PC-9 (cell line): ENCODE measurements at places on chromosomes 3 and 15. TPM values are rescaled to one million over a fixed set of nuclear protein-coding genes. Genes with fewer than 3 reads are reported as not detected.

Gene PRTG
- 11.4 and 16.5 TPM in 2 replicates for total RNA-seq

Gene PCSK6
- total RNA-seq: 26.3 and 27.2 TPM in 2 replicates

Gene PIERCE2
- 1.2 and 2.1 TPM in 2 replicates for total RNA-seq

Gene SLC38A3
- 0.33 and 0.37 TPM in 2 replicates for total RNA-seq

Gene SLC2A2
- not detected in 2 replicates for total RNA-seq

Gene STOML1
- 6.0 and 6.1 TPM in 2 replicates for total RNA-seq

Gene ATG3
- total RNA-seq: 66.8 and 68.9 TPM in 2 replicates

Gene KLHL40
- total RNA-seq: not detected in 2 replicates

Gene NPTN
- 61.8 and 101 TPM in 2 replicates for total RNA-seq

Gene FSTL1
- total RNA-seq: 225 and 256 TPM in 2 replicates

Gene SPTSSB
- total RNA-seq: 1.2 and 4.0 TPM in 2 replicates

Gene C2CD4A
- 0.09 TPM in 1 of 2 replicates, not detected in the other for total RNA-seq

Gene ANKRD34C
- total RNA-seq: not detected in 2 replicates

Gene LTK
- total RNA-seq: 0.11 and 0.28 TPM in 2 replicates

Gene ANKRD63
- not detected in 2 replicates for total RNA-seq

Gene RHOA
- total RNA-seq: 413 and 416 TPM in 2 replicates

Gene DNAJC19
- total RNA-seq: 85.6 and 86.9 TPM in 2 replicates

Gene SNURF
- 6.7 and 8.7 TPM in 2 replicates for total RNA-seq

Gene TRAIP
- total RNA-seq: 18.1 and 20.6 TPM in 2 replicates

Gene HRG
- total RNA-seq: 0.58 and 1.3 TPM in 2 replicates

Gene ASTE1
- 3.3 and 3.9 TPM in 2 replicates for total RNA-seq

Gene SEMA6D
- total RNA-seq: not detected in 2 replicates

Gene ZNF80
- total RNA-seq: not detected in 2 replicates

Gene DPPA2
- total RNA-seq: not detected in 2 replicates

Gene RLBP1
- not detected in 2 replicates for total RNA-seq
